ENCODE measurements at places on chromosomes 7 and 10.

GRCh38 chr7:106504645-106505044 lies 156.3 kb downstream of the CCDC71L start:
- no peak for DNase-seq

DNA sequence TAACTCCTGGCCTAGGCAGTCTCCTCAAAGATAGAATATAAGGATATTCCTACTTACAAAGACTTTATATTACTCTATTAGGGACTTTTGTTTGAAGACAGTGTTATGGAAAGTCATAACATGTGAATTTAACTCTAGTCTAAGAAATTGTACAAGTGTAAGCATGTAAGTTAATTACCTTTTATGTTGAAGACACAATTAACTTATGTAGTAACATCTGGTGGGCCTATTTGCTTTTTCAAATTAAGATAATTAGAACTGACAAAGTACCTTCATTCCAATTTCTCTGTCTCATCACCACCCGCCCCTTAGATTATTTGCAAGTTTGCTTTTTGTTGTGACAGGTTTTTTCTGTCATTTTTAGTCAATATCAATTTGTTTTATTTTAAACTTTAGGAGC lies 126.0 kb upstream of the THSD7A start:
- DNase-seq, result no peak

DNA sequence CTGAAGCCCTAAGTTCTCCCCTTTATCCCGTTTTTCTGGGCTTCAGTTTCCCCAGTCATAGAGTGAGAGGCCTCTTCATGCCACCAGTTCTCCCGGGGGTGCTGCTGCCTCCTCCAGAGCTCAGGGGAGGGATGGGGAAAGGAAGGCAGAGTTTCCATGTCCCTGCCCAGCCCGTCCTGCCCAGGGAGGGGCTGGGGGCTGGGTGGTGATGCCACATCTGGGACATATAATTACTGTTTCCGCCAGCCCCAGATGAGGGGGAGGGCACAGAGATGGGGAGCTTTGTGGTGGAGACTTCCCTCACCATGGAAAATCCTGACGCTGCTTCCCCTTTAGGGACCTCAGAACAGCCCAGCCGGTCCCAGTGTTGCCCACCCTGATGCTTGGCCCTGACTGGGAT lies 4.1 kb downstream of the AQP1 start:
- DNase-seq, result no peak

- no peak for DNase-seq
Observed at GRCh38 chr10:59055045-59055444, 121.4 kb upstream of the PHYHIPL start.

DNA sequence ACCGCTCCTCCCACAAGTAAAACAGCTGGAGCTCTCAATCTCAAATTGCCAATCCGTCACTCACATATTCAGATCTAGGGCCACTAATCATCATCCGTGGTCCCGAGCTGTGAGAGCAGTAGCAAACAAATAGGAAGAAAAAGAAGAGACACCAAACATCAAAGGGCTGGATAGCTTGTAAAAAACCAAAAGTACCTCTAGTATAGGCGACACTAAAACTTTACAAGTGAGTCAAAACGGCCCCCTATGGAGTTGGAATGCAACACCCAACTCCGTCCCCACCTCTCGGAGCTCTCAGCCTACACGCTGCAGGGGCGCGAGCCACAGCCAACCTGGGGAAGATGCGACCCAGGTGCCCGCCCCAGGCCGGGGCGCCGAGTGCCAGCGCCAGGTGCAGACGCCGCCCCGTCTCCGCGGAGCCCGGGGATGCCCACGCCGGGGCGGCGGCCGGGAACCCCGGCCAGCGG lies 581 bp downstream of the FAM3C start:
- DNase-seq, result no peak

DNA sequence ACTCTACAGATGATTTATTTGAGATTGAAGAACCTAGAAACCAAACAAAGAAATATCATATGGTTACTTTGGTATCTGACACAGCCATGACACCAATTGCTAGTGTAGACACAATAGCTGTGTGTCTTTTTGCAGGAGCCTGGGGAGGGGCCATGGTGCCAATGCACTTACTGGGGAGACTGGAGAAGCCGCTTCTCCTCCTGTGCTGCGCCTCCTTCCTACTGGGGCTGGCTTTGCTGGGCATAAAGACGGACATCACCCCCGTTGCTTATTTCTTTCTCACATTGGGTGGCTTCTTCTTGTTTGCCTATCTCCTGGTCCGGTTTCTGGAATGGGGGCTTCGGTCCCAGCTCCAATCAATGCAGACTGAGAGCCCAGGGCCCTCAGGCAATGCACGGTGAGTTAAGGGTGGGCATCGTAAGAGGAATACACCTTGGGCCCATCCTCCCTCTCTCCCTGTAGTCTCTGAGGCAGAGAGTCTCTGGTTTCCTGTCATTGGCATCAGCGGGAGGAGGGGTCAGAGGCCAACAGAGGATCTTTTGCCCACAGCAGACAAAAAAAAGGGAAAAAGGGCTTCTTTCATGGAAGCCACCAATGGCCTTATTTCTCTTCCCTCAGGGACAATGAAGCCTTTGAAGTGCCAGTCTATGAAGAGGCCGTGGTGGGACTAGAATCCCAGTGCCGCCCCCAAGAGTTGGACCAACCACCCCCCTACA lies 1.2 kb downstream of the TMEM139 start:
- DNase-seq, result no peak

DNA sequence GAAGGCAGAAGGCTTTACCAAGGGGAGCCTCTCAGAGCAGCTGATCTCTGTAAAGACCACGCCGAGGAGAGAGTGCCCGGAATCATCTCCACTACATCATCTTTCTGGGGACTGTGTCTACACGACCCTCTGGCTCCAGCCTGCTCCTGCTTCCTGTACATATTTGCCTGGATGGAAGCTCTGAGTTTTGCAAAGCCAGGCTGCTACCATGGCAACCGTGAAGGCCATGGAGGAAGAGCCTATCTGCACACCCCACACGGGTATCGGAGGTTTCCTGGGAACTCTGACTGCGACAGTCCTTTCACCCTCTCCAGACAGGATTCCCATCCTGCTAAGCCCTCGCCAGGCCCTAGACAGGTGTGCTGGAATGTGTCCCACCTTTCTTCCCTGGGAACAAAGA lies 83.4 kb upstream of the TNRC18 start:
- no peak for DNase-seq

- no peak for DNase-seq
Observed at GRCh38 chr7:73504017-73504416, 18.1 kb downstream of the BAZ1B start.

GRCh38 chr10:4623757-4624420 lies 202.1 kb upstream of the AKR1E2 start:
- DNase-seq, result no peak

GRCh38 chr10:73862011-73862410 lies 12.3 kb downstream of the CAMK2G start:
- no peak for DNase-seq

DNA sequence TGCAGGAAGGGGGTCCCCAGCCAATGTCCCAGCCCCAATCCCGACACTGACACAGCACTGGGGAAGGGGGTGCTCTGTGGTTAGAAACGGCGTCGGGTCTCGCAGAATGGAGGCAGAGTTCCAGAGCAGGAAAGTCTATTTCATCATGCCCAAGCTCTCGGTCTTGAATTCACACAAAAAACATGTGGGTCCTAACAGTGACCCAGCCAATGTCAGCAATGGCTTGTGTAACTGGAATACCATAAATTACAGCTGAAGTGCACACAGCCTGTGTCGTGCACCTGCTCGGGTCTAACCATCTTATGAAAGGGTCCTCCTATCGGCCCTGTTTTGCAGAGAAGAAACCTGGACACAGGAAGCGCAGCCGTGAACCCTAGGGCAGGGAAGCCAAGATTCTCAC lies 324.1 kb downstream of the ADARB2 start:
- no peak for DNase-seq

DNA sequence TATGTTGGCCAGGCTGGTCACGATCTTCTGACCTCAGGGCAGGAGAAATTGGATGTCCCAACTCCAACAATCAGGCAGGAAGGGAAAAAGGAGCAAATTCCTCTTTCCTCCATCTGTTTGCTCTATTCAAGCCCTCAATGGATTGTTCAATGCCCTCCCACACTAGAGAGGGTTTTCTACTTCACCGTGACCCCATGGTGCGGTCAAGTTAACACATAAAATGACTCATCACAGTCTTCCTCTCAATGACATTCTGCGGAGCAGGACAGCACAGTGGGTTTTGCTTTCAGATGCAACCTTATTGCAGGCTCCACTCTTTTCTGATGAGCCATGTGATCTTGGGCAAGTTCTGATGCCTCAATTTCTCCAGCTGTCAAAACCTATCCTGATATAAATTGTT lies 364.9 kb downstream of the ANKRD30A start:
- DNase-seq, result no peak

DNA sequence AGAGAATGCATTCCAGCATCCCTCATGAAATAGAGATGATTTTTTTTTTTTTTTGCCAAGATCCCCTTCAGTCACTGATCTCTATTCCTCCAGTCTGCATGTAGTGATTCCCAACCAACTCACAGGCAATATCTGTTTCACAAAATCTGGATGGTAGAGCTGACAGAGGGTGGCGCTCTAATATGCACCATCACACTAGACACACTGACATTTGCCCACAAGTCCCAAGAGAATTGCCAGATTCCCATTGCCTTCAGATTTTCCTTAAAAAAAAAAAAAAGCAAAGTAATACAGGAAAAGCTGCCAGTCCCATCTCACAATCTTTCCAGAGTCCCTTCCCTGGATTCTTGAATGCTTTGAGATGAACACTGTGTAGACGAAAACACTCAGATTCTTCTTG lies 301.0 kb downstream of the SORCS1 start:
- no peak for DNase-seq

DNA sequence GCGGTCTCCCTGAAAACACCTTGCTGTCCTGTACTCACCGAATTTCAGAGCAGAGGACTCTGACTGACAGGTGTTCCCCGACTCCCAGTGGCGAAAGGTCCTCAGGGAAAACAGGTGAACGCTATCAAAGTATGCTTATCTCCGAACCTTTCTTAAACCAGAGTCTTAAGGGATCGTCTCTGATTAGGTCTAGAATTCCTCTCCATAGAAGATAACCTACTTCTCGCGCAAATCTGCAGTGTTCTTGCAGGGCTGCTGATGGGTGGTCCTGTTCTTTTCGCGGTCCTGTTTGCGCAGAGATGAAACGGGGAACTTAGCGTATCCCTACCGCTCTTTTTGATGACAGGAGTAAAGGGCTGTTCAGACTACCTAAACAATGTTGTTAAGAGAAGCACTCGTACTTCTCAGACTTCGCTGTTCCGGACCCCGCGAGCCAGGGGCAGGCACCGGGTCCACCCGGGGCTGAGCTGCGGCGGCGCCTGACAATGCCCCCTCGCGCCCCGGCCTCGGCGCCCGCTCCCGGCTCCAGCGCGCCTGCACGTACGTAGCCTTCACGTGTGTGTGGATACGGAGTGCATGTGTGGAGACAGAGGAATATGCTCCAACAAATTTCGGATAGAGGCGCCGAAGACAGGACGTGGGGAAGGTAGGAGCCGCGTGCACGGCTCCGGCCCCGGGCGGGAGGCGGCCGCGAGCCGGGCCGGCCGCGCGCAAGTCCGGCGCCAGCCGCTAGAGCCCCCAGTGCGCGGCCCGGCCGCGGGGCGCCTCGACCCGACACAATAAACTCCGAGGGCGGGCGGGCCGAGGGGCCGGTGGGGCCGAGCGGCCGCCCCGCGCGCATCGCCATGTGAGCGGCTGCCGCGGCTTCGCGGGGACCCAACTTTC lies 766 bp upstream of the ZMYND11 start:
- DNase-seq, result no peak

GRCh38 chr7:110568388-110568787 lies 522.5 kb upstream of the LRRN3 start:
- DNase-seq, result no peak

DNA sequence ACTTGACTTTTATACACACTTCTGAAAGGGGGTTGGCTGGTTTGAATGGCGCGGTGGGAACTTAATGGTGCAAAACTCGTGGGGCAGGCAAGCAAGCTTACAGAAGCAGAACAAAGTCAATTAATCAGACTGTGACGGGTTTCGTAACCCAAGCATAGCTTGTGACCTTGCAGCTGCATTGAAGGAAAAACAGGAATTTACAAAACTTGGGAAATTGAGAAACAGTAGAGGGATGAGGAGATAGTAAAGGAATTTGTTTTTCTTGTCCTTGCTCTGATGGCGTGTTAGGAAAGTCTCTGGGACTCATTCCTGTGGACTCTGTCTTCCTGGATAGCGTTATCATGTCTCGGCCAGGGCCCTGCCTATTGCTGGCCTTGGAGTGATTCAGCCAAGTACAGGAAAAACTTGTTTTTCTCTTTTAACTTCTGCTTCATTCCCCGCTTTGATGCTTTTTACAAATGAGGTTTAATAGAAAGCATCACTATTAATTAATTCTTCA lies 220.0 kb upstream of the KCND2 start:
- peak; percentile 40 for DNase-seq

- DNase-seq, result no peak
Observed at GRCh38 chr10:128083191-128083895, 42.9 kb downstream of the MKI67 start.

- no peak for DNase-seq
Observed at GRCh38 chr10:24425151-24425550, 216.2 kb downstream of the KIAA1217 start.

- peak; percentile 87 for DNase-seq
Observed at GRCh38 chr10:30151581-30152389, 92.4 kb upstream of the JCAD start.

GRCh38 chr10:32171204-32171603 lies 115.0 kb upstream of the KIF5B start:
- DNase-seq, result no peak

GRCh38 chr7:44148961-44149536 lies 7.9 kb upstream of the MYL7 start:
- no peak for DNase-seq

DNA sequence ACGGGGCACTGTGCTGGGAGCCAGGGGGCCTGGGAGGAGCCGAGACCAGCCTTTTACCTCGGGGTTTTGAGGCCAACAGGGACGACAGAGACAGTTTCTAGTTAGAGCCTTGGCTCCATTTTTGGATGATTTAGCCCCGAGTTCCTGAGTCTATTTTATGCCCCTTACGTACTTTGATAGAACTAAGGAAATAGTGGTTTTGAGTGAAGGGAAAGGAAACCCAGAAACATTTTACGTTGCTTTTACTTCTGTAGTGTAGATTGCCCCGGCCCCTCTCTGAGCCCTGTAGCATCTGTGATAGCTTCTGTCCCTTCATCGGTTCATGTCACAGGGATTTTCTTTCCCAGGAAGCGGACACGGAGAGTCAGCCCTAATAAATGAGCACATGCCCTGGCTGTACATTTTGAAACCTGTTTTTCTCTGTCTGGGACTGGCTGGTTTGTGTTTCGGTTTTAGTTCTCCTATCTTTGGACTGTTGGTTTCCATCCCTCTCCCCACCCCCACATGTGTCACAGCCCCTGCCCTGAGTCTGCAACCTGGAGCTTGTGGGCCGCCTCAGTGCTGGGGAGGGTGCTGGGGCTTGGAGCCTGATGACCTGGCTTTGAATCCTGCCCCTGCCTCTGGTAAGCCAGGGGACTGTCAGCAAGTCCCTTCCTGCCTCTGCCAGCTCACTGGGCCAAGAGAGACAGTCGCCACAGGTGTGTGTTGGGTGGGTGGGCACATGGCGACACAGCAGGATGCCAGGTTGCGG lies 6.9 kb upstream of the ORAI2 start:
- no peak for DNase-seq
